NCI-H2227 treated with DMSO at 0.1 percent for 48 hours (cell line): ENCODE measurements at places on chromosomes 6 and 20.
A peak's percentile ranks its signal among the peaks of the same experiment; 100 is the strongest.

DNA sequence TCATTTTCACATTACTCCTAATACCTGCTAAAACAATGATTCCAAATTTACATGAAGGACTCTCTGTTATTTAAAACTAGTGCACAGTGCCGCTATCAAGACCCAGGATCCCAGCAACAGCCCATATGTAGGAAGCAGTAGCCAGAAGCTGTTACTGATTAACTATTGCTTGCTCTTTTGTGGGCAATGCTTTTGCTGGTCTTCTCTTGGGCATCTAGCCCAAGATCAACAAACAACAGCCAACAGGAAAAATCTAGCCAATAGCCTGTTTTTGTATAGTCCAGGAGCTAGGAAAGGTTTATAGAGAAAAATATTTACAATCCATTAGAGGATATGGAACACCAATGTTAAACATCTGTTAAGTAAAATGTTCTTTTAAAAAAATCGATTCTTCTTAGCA lies 22.1 kb upstream of the TENT5A start:
- no peak for DNase-seq

GRCh38 chr6:44096612-44097011 lies 30.6 kb downstream of the MRPL14 start:
- peak; percentile 34 for DNase-seq

GRCh38 chr20:35368666-35369423 lies 42.9 kb downstream of the UQCC1 start:
- DNase-seq = no peak

DNA sequence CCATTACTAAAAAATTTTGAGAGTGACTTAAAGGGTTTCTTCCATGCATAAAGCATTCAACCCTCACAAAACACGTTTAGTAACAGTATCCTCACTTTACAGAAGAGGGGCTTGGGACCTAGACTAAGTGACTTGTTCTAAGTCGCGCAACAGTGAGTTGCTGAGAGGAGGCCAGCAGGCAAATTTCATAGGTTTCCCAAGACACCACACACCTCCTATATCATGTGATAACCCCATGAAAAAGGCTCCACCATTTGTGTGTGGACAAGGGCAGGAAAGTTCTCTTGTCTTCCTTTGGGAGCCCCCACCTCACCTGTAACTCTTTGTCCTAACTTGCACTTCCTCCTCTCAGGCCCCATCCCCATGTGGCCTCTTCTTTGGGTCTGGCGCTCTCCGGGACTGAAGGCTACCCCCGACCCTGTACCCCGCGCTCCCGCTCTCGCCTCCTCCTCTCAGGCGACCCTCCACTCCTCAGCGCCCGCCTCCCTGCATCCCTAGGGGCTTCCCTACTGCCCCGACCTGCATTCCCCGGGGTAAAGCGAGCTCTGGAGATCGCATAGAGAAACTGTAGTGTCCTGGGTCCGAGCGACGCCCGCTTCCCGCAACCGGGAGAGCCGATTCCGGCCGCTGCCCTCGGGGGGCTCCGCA lies 392 bp downstream of the PSMB8 start:
- peak; percentile 16 for DNase-seq

DNA sequence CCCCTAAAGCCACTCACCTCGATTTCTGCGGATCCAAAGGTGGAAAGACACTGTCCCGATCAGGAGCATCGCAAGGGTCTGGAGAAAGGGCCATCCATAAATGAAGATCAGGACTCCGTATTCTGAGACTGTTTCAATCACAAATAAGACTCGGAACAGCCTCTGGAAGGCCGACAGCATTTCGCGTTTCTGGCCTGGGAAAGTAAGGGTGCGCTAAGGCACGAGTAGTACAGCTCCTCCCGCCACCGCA lies 44.6 kb downstream of the DPPA5 start:
- no peak for DNase-seq

DNA sequence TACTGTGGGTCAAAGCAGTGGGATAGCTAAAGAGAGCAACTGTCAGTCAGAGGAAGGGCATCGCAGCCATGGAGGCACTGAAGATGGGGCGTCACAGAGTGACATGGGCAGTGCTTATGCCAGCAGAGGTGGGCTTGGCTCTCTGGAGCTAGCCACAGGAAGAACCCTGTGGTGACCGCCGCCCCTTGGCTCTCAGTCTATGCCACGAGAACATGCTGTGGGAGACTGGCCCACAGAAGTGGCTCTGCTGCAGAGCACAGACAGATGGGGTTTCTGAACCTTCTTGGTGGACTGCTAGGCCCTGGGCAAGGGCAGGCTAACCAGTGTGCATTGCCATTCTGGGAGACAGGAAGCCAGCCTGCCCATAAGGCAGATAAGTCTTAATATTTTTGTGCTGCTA lies 290.0 kb upstream of the SUPT3H start:
- DNase-seq = no peak

- no peak for DNase-seq
These were observed 224.9 kb downstream of the ANKRD60 start for GRCh38 chr20:58003525-58003924.

- DNase-seq = no peak
These were observed 123.3 kb downstream of the OGFRL1 start for GRCh38 chr6:71411882-71412281.

- no peak for DNase-seq
These were observed 45.1 kb upstream of the DSP start for GRCh38 chr6:7496266-7496875.

DNA sequence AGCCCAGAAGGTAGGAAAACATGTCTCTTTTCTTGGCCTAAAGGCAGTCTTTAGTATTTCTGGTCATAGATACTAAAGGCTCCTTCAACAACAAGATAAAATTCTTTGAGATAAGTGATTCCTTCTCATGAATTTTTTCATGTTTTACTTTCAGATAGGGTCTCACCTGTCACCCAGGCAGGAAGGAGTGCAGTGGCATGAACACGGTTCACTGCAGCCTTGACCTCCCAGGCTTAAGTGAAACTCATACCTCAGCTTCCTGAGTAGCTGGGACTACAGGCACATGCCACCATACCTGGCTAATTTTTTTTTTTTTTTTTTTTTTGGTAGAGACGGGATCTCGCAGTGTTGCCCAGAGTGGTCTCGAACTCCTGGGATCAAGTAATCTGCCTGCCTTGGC lies 9.1 kb downstream of the PNLDC1 start:
- no peak for DNase-seq

DNA sequence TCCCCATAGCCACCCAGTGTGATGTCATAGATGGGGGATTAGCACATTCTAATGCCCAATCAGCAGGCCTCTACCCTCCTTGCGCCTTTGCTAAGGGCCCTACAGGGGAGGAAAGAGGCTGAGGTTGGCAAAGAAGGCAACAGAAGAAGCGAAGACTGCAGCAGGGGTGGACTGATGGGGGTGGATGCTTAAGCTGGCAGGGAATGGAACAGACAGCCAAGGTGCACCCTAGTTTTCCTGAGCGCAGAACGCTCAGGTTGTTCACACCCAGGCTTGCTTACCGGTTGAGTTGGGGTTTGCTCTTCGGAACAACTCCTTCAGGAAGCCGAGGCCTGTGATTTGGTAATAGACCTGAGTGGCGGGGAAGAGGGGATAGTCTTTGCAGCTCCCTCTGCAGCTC lies 12.7 kb downstream of the MRPS18A start:
- DNase-seq = no peak

DNA sequence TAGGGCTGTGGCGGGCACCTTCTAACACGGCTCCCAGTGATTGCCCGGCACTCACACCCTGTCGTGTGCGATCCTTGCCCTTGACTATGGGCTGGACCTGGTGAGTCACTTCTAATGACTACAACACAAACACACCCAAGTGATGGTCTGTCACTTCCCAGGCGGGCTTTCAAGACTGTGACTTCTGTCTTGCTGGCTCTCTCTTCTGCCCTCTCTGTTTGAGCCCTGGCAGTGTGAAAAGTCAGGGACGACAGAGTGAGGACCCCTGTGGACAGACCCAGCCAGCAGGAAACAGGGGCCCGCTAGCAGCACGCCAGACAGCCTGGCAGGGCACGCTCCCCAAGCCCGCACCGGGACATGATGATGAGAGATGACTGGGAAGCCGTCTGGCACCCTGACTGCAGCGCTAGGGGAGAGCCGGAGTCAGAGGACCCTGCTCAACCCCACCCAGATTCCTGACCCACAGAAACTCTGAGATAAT lies 43.0 kb downstream of the KIF16B start:
- no peak for DNase-seq

- no peak for DNase-seq
These were observed 898 bp downstream of the XRN2 start for GRCh38 chr20:21303872-21304586.

GRCh38 chr6:84773431-84774156 lies 9.2 kb upstream of the TBX18 start:
- DNase-seq = peak; percentile 71

DNA sequence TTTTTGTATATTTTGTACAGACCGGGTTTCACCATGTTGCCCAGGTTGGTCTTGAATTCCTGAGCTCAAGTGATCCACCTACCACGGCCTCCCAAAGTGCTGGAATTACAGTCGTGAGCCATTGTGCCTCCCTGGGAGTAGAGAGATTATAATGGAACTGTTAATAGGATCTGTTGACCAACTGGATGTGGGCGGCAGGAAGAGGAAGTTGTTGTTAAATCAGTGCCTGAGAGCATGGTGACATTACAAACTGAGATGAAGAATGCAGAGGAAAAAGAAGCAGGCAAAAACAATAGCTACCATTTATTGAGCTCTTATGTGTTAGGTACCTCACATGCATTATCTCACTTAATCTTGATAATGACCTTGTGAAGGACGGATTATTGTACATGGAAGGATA lies 9.2 kb upstream of the L3MBTL3 start:
- no peak for DNase-seq

DNA sequence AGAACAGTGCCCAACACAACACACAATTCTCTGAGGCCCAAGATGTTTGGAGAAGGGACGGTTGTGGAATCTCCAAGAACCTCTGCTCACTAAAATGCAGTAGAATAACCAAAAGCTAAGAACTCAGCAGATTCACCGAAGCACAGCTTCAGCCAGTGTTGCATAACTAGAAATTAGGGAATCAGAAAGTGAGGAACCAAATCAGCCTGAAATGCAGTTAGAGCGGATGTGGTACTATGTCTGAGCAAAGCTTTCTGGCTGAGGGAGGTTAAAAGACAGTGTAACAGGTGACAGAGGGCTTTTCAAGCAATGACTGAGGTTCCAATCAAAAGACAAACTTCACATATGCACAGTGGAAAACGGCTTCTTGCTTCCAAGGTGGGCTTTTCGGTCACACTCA lies 197.9 kb upstream of the KCNK16 start:
- no peak for DNase-seq

DNA sequence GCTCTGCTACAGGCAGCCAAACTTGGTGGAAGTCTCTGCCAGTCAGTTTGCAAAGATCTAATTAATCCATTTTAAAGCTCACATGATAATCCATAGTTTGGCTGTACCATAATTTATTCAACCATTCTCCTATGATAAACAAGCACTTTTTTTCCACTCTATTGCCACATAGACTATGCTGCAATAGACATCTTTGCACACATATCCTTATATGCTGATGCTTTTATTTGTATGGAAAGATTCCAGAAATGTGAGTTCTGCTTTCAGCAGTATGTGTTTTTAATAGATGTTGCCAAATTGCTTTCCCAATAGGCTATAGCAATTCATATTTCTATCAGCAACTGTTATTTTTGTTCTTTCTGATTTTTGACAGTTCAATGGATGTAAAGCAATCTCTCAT lies 628.0 kb downstream of the KIF16B start:
- DNase-seq = no peak

DNA sequence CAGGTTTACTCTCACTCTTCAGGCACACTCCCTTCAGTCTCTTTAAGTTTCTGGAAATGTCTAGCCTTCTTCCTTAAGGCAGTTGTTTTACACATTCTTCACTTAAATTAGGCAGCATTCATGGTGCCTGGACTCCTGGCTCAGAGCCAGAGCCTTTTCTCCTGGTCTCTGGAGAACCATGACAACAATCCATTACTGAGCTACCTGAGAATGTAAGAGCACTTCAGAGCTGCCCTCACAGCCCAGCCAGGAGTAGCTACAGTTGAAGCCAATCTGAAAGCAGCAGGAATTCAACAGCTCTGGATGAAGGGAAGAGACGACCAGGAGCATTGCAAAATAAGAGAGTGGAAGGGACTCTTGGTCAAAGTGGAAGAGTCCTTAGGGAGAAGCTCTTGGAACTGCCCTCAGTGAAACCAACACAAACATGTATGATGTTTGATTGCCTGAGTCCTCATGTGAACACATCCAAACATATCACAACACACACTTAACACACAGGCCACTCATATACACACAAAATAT lies 416.8 kb upstream of the SPTLC3 start:
- DNase-seq = peak; percentile 13

- DNase-seq = no peak
These were observed 12.5 kb downstream of the RALGAPA2 start for GRCh38 chr20:20699917-20700316.

- DNase-seq = no peak
These were observed 49.9 kb upstream of the TOP1 start for GRCh38 chr20:40978761-40979160.

GRCh38 chr6:169117663-169118062 lies 136.0 kb downstream of the THBS2 start:
- no peak for DNase-seq

DNA sequence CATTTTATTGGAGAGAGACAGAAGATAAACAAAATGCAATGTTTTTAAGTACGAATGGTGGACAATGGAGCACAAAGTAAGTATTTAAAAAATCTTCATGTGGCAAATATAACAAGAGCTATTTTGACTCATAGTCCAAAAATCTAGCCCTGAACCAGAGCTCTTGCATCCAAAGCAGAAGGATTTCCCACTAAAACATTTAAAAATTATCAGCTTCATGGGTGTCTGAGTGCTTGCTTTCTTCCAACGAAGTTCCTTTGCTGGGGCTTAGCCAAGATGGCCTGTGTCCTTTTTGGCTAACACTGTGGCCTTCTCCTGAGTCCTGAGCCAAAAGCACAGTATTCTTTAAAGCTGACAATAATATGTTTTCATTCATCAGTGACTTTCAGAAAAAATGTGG lies 161.7 kb downstream of the RIMS1 start:
- no peak for DNase-seq

- DNase-seq = peak; percentile 40
These were observed 54.4 kb downstream of the RTN4IP1 start for GRCh38 chr6:106574741-106575458.

- DNase-seq = no peak
These were observed 1.3 kb downstream of the BLCAP start for GRCh38 chr20:37526238-37526838.

GRCh38 chr6:169970306-169970988 lies 219.0 kb downstream of the ERMARD start:
- DNase-seq = no peak

DNA sequence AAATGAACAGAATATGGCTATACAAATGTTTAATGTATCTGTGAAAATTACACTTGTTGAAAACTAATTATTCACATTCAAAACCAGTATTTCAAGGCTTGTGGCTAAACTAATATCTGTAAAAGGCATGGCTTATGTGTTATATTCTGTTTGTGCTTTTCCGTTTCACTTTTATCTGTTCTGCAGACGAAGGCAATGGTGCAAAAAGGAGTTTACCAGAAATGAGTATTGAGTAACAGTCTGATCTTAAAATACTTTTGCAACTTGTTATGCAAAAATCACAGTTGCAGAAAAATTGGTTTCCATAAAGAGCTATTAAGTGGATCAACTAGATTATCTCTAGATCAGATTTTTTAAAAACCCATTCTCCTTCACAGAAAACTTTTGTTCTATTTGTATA lies 9.4 kb upstream of the STX11 start:
- DNase-seq = no peak
